ENCODE measurements at places on chromosomes 1 and 21.

GRCh38 chr1:159088050-159088449, 11.5 kb upstream of the AIM2 start:
- no peak for DNase-seq

DNA sequence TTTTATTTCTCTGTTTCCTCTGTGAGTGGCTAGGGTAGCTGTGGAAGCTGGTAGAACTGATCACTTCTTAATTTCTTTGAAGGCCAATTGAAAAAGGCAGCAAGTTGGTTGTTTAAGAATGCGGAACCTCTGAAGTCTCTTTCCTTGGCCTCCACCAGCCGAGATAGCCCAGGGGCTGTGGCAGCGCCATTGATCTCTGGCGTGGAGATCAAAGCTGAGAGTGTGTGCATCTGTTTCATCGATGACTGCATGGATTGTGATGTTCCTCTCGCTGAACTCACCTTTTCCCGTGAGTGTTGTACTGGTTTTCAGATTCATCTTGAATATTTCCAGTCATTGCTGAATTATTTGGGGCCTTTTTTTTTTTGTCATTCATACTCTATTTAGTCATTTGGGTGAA, 97.7 kb downstream of the VPS13D start:
- no peak for DNase-seq

DNA sequence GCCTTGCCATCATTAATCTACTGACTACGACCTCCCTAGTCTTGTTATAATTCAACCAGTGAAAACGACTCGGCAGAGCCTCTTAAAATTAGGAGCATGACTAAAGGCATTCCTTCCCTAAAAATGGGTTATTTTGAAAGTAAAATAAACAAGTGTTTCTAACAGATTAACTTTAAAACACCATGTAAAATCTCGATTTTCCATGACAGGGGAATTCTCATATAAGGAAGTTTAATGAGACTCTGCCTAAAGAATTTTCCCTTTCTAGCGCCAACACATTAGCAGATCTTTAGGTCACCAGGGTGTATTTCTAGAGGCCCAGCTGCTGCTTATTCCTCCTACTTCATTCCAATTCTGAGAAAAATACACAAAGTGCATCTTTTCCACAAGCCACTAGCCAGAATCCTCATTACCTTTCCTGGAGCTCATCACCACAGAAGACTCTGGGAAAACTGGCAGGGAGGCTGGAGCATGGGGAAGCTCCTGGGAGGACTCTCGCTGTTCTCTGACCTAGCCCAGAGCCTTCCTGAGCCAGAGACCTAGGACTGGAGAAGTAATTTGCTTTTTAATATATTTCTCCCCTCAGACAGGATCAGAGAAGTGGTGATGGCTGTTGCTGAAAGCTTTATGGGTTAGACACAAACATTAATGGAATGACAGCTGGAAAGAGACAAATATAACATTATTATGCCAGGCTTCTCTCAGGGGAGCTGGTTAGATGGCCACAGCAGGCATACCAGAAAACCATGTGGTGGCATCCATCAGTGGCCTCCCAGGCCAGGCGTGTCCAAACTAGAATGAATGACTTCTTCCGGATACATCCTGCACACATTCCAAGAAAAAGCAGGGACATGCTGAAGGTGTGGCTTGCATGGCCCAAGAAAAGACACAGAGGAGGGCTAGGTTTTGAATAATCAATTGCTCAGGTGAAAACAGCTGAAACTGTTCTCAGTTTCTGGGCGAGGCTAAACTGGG, 63.6 kb upstream of the CTTNBP2NL start:
- no peak for DNase-seq

DNA sequence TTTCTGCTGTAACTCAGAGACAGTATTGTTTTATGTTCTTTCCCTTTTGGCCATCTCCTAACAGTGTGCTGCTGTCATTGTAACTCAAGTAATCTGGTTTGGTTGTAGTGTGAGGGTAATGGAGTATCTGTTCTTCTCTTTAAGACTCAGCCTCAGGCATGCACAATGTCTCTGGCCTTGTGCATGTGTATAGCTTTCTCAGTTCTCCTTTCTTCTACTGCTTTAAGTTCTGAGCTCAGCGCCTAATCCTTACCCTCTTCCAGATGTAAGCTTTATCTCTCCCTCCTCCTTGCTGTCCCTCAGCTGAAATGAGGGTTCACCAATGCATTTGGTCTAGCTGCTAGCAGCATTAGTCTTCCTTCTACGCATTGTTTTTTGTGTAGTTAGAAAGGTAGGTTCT, 1420.4 kb upstream of the PRMT6 start:
- DNase-seq = no peak

GRCh38 chr1:211842518-211842917, 12.0 kb upstream of the LPGAT1 start:
- DNase-seq = no peak

- no peak for DNase-seq
These were observed 187.4 kb upstream of the KCNK2 start for GRCh38 chr1:214895011-214895600.

DNA sequence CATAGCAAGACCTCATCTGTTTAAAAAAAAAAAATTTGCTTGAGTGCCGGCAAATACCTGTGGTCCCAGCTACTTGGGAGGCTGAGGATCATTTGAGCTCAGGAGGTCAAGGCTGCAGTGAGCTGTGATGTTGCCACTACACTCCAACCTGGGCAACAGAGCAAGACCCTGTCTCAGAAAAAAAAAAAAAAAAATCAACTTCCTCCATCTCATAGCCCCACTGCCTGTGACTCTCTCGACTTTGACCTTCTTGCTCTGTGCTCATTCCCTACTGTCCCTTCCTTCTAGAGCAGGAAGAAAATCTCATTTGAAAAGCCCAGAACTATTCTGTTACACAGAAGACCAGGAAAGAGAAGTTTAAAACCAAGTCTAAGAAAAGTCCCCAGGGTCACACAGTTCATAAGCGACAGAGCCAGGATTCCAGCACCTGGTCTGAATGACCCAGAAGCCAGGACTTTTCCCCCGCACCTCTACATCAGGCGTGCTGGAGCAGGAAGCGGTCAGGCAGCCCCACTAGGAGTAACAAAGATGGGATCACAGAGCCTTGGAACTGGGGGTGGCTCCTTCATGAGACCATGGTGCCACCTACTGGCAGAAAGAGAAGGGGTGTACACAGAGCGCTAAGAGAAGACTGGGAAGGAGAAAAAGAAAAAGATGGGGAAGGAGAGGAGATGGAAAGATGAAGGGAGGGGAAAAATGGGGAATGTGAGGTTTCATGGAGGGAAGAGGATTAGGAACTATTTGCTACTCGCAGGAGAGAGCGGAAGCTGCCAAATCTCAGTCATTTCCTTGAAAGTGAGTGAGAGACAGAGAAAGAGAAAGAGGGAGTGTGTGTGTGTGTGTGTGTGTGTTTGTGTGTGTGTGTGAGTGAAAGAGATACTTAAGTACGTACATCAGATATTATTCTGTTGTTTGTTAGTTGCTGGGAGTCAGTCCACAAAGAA, 3.1 kb upstream of the P3R3URF start:
- no peak for DNase-seq

DNA sequence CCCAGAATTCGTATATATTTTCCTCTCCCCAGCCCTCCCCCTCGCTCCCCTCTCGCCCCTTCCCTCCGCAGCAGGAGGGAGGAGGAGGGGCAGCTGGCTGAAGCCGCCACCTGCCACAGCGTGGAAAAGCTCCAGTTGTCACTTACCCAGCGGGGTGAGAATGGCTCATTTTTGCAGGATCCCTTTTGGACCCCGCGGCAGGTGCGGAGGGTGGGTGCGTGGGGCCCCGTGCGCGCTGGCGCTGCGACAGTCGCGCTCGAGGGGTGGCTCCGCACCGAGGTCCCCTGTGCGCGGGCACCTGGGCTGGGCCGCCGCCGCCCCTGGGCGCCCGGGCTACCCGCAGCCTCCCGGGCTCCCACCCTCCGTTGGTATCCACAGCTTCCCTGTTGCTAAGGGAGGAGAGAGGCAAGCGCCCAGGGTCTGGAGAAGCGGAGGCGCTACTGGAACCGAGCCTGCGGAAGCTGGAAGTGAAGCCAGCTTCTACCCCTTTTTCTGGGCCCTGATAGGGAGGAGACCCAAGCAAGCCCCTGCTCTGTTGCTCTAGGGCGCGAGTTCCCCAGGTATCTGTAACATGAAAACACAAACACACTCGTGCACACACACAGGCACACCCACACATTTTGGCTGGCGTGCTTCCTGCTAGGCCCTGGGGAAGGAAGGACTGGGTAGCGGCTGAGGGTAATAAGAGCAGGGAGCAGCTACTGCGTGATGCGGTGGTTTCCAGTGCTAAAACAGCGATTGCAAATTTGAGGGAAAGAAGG, at the start of gene ERICH3:
Gene ERICH3 (minus strand): TSS at position 442 of the 761 bp plus-strand sequence. CDS start 273 bp downstream, at position 169.
- DNase-seq = no peak

GRCh38 chr1:232943679-232944252, 6.6 kb upstream of the NTPCR start:
- DNase-seq = peak; percentile 14

DNA sequence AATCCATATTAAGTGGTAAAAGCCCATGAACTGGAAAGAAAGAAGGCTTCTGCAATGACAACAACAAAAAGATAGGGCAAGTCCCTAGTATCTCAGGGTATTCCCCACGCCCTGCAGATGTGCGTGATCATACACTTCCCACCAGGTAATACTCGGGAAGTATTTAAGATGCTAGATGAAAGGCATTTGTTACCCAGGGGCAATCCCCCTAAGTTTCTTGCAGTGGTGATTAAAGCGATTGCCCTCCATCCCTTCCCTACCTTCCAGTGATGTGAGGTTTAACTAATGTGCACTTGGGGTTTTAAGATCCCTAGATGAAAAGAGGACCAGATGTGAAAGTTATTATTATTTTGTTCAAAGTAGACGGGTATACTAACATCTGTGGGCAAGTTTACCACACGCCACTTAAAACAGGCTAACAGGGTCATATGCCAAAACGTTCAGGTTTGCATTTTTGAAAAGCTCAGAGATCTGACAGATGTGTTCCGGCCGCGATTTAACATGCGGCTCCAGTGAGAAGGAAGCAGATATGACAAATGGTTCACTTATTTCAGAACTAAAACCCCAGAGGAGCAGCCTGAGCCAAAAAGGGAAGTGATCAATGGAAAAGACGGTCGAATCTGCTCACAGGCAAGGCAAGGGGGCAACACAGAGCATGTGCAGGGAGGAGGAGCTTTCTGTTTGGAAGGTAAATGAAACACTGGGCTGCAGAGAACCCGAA, 17.4 kb downstream of the TIAM1 start:
- DNase-seq = peak; percentile 67

- no peak for DNase-seq
These were observed 38.5 kb downstream of the TRIM11 start for GRCh38 chr1:228367798-228368791.

- no peak for DNase-seq
These were observed 9.7 kb downstream of the MACF1 start for GRCh38 chr1:39214021-39214713.

DNA sequence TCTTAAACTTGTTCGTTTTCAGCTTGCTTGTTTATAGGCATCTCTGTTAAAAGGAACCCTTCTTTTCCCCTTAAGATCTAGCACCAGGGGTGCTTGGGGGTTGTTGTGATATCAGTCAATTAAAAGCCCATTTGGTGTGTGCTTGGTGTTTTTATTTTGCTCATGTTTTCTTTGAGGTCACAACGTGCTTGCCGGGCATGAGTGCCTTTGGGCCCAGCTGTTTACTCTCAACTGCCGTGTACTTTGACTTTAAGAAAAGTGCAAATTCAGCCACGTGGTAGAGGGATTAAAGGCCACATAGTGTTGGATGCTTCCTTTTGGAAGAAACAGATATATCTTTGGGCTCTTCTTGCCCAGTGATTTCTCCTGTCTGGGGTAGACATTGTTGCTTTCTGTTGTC, 10.5 kb downstream of the ARID1A start:
- DNase-seq = no peak

DNA sequence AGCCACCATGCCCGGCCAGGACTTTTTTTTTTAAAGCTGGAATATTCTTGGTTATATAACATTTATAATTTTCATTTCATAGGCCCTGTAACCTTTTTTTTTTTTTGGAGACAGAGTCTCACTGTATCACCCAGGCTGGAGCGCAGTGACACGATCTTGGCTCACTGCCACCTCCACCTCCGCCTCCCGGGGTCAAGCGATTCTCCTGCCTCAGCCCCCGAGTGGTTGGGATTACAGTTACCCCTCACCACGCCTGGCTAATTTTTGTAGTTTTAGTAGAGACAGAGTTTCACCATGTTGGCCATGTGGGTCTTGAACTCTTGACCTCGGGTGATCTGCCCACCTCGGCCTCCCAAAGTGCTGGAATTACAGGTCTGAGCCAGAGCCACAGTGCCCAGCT, 12.6 kb downstream of the ZYG11B start:
- no peak for DNase-seq

DNA sequence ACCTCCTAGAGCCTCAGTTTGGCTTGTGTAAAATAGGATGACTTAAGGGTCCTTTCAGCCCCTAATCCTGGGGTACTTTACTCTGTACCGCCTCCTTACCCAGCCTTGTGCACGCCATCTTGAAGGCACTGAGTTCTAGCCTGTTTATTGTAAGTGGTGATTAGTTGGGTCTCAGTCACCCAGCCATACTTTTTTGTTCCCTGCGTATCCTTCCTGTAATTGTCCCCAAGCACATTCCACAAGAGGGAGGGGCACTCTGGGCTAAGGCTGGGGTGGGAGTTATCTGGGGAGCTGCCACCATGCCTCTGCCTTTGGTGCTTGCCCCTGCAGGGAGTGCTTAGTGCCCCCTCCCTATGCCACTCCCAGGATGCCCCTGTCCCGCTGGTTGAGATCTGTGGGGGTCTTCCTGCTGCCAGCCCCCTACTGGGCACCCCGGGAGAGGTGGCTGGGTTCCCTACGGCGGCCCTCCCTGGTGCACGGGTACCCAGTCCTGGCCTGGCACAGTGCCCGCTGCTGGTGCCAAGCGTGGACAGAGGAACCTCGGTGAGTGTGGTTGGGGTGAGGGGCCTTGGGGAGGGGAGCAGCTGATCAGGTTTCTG, 856 bp downstream of the FDPS start:
- no peak for DNase-seq

GRCh38 chr1:27562534-27563340, 41.2 kb downstream of the AHDC1 start:
- DNase-seq = no peak

GRCh38 chr1:8902765-8903164, 24.3 kb upstream of the ENO1 start:
- no peak for DNase-seq

DNA sequence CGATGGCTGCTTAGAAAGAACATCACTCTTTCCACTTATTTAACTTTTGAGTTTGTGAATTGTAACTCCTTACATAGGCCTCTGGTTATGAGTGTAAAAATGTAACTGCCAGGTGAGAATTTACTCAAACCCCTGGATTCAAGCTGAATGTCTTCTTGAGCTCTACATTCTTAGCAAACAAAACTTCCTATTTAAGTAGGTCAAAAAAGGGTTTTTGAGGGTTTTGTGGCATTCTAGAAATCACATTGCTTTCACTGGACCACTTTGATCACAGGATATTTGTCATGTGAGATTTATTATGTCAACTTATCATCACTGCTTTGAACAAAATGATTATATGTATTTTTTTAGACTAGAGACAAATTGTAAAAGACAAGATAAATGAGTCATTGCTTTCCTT, 5.7 kb downstream of the IL23R start:
- DNase-seq = no peak

DNA sequence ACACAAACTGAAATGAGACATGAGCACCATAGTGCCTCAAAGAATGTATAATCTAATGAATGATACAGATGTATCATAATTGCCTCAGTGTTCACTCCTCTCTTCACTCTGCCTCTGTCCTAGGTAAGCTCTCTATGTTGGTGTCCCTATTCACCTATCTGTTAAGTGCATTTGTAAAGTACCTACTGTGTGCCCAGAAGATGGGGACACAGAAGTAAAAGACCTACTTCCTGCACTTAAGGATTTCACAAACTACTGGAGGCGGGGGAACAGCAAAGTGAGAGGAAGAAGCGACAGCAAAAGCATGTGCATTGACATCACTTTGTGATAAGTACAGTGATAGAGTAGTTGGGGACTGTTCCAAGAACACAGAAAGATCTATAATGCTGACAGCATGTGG, 18.1 kb downstream of the RD3 start:
- DNase-seq = no peak
